Endothelial cell of umbilical vein (primary cell): ENCODE measurements at places on chromosomes 7 and 10. TPM values are rescaled to one million over a fixed set of nuclear protein-coding genes. Genes with fewer than 3 reads are reported as not detected.

ABCC2 gene
- total RNA-seq, result 1.7 and 3.3 TPM in 2 replicates

ACSL5 gene
- 0.76 and 2.1 TPM in 2 replicates for total RNA-seq

- H3K4me1 ChIP-seq, result peaks cover 68% of the 10 kb centered on the region
- H3K27me3 ChIP-seq, result no peaks in the 10 kb centered on the region
- peak; percentile 65 for DNase-seq
- no peak overlapping the region for H3K4me3 ChIP-seq
- peak overlapping the region; percentile 81 for H3K27ac ChIP-seq
These were observed 87.8 kb downstream of the DNMBP start for GRCh38 chr10:99921948-99922347.

- H3K4me3 ChIP-seq, result no peak overlapping the region
- no peak for DNase-seq
- no peaks in the 10 kb centered on the region for H3K36me3 ChIP-seq
- H3K27ac ChIP-seq, result no peak overlapping the region
These were observed 2.0 kb downstream of the EN2 start for GRCh38 chr7:155459700-155460461.

DNA sequence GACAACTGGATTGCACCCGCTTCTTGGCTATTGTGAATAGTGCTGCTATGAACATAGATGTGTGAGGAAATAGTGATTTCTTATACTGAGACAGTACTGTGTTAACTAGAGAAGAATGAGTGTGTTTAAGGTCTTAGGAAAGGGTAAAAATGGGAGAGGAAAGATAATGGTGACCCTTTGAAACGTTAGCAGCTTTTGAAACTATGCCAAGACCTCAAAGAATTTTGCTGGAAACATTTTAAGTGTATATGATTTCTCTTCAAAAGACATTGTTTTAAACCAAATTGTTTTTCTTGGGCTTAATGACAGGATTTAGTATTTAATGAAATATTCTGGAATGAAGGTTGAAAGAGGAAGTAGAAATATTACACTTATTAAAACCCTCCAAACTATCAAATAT is 100.8 kb upstream of the ARHGAP21 start:
- no peak for DNase-seq
- no peaks in the 10 kb centered on the region for H3K27me3 ChIP-seq
- peaks cover 8% of the 10 kb centered on the region for H3K4me1 ChIP-seq
- no peak overlapping the region for H3K27ac ChIP-seq

GRCh38 chr10:102597131-102597991 is 46.9 kb upstream of the TRIM8 start:
- H3K4me3 ChIP-seq, result no peak overlapping the region
- DNase-seq, result peak; percentile 53
- no peaks in the 10 kb centered on the region for H3K36me3 ChIP-seq
- no peaks in the 10 kb centered on the region for H3K27me3 ChIP-seq
- H3K4me1 ChIP-seq, result peaks cover 64% of the 10 kb centered on the region
- peak overlapping the region; percentile 92 for H3K27ac ChIP-seq

NODAL gene
- total RNA-seq, result not detected in 2 replicates

TRPV5 gene
- not detected in 2 replicates for total RNA-seq

SPAM1 gene
- total RNA-seq, result not detected in 2 replicates

- H3K4me3 ChIP-seq, result no peak overlapping the region
- no peak for DNase-seq
- H3K4me1 ChIP-seq, result peaks cover 2% of the 10 kb centered on the region
These were observed 5.5 kb downstream of the VIPR2 start for GRCh38 chr7:159139202-159139601.

GRCh38 chr10:22243321-22243720 is 25.5 kb upstream of the EBLN1 start:
- no peak overlapping the region for H3K27ac ChIP-seq
- no peaks in the 10 kb centered on the region for H3K36me3 ChIP-seq
- H3K4me3 ChIP-seq, result no peak overlapping the region
- no peaks in the 10 kb centered on the region for H3K27me3 ChIP-seq

DNA sequence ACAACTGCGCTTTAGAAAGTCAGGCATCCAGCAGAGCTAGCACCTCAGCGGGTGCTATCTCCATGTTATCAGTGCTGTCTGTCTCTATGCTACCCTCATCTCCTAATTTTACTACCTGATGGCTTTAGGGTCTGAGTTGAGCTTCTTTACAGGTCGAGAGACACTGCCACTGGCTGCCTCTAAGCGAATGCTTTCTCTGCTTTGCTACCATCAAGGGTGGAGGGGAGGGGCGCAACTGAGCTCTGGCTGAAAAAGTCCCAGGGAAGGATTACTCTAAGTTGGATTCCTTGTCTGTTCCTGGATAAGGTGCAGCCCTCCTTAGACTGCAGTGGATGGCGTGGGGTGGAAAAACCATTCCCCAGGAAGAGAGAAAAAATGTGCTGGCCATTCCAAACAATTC is 105.7 kb downstream of the CDK14 start:
- H3K36me3 ChIP-seq, result no peaks in the 10 kb centered on the region
- H3K4me3 ChIP-seq, result no peak overlapping the region
- H3K4me1 ChIP-seq, result no peaks in the 10 kb centered on the region
- H3K27ac ChIP-seq, result no peak overlapping the region

SFMBT2 gene
- total RNA-seq, result 0.44 and 0.64 TPM in 2 replicates

- H3K27me3 ChIP-seq, result no peaks in the 10 kb centered on the region
- H3K4me1 ChIP-seq, result peaks cover 24% of the 10 kb centered on the region
- DNase-seq, result peak; percentile 49
- H3K27ac ChIP-seq, result no peak overlapping the region
- no peak overlapping the region for H3K4me3 ChIP-seq
These were observed 10.1 kb downstream of the THNSL1 start for GRCh38 chr10:25026463-25026862.

DNA sequence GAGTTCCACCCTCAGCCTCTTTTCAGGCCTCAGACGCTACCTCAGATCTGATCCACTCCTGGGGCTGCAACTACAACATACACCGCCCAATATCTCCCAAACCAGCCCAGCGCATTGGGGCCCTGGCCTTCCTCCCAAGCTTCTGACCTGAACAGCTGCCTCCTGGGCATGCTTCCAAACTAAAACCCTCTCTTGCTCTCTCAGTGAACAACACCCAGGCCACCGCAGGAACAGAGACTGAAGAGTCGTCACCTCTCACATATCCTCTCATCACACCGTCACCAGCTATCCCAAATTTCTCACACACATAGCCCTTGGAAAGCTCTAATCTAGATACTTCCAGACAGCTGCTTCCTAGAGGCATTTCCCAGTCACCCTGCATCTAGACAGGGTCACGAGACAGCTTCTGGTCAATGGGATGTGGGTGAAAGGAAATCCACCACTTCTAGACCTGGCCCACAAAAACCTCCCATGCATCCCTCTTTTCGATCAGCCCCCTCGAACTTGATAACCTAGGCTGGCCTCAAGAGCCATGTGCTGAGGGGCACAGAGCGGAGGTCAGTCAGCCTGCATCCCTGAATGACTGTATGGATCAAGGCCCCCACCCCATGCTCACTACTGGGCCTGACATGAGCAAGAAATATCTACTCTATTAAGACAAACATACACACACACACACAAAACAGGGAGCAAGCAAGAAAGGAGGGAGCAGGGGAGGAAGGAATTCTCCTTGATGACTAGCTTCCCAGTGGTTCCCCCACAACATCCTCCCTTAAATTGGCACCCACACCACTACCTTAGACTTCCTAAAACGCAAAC is 1.8 kb downstream of the PARP12 start:
- H3K27ac ChIP-seq, result peak overlapping the region; percentile 84
- H3K27me3 ChIP-seq, result no peaks in the 10 kb centered on the region
- H3K4me1 ChIP-seq, result peaks cover 36% of the 10 kb centered on the region
- no peak overlapping the region for H3K4me3 ChIP-seq
- DNase-seq, result peak; percentile 88

- peak; percentile 77 for DNase-seq
- peaks cover 32% of the 10 kb centered on the region for H3K4me1 ChIP-seq
- peak overlapping the region; percentile 38 for H3K27ac ChIP-seq
- H3K4me3 ChIP-seq, result no peak overlapping the region
These were observed 72.8 kb downstream of the CCNY start for GRCh38 chr10:35409094-35409582.

CCDC7 gene
- 6.6 and 8.2 TPM in 2 replicates for total RNA-seq

DNA sequence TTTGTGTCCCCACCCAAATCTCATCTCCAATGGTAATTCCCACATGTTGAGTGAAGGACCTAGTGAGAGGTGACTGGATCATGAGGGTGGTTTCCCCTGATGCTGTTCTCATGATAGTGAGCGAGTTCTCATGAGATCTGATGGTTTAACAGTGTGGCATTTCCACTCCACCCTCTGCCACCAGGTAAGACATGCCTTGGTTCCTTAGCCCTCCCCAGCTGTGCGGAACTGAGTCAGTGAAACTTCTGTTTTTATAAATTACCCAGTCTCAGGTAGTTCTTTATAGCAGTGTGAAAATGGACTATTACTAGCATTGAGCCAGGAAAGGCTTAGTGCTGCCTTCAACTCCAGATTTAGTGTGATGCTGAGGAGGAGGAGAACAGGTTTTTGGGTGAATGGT is 222.2 kb downstream of the ADRA2A start:
- H3K27me3 ChIP-seq, result no peaks in the 10 kb centered on the region
- H3K4me1 ChIP-seq, result no peaks in the 10 kb centered on the region
- no peak for DNase-seq
- no peaks in the 10 kb centered on the region for H3K36me3 ChIP-seq
- no peak overlapping the region for H3K27ac ChIP-seq

OGDHL gene
- 0.58 and 1.0 TPM in 2 replicates for total RNA-seq

- H3K4me3 ChIP-seq, result no peak overlapping the region
- H3K36me3 ChIP-seq, result peaks cover 4% of the 10 kb centered on the region
- H3K27ac ChIP-seq, result no peak overlapping the region
- no peak for DNase-seq
These were observed 35.3 kb downstream of the AMZ1 start for GRCh38 chr7:2723138-2723850.

DNA sequence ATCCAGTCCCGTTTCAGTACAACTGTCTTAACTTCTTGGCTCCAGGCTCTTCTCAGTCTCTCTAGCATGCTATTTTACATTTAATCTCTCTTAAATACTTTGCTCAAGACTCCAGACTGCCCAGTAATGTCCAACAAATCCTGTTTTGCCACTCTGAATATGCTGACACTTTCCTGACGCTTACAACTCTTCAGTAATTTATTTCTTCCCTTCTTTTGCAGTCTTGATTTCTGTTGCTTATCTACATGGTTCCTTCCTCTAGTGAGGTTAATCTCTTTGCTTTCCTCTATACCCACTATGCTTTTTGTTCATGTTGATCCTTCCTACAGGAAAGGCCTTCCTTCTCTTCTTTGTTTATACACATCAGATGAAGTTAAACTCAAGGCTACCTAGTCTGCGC is 23.7 kb downstream of the UMAD1 start:
- no peaks in the 10 kb centered on the region for H3K27me3 ChIP-seq
- H3K27ac ChIP-seq, result no peak overlapping the region
- no peaks in the 10 kb centered on the region for H3K36me3 ChIP-seq
- no peak overlapping the region for H3K4me3 ChIP-seq

DNA sequence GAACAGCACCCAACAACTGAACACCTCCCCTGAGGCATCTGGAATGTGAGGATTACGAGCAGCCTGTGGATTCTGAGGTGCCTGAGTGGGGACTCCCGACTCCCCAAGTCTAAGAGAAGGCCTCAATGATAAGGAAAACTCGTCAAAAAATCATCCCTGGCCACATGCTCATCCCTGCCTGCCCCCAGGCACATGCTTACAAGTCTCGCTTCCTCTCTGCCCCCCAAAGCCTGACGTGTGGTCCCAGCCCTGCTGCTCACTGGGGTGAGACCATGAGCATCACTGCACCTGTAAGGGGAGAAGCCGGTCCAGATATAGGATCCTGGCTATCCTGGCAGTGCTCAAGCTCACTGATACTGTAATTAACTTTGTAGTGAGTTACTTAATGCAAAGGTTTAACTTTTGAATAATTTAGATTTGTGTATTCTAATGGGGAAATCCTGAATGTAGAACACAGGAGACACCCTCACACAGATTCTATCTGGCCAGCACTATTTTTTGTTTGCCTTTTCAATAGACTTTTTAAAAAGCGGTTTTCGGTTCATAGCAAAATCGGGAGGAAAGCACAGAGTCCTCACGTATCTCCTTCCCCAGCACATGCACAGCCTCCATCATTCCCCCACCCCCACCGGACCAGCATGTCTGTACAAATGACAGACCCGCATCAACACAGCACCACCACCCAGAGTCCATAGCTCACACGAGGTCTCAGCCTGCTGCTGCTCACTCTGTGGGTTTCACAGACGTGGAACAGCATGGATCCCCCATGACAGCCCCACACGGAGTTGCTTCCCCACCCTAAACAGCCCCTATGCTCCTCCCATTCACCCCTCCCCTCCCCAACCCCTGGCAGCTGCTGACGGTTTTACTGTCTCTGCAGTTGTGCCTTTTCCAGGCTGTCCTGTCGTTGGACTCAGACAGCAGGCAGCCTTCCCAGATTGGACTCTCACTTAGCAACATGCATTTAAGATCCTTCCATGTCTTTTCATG is 167.9 kb downstream of the DIP2C start:
- no peaks in the 10 kb centered on the region for H3K4me1 ChIP-seq
- no peak overlapping the region for H3K27ac ChIP-seq
- H3K4me3 ChIP-seq, result no peak overlapping the region
- no peak for DNase-seq
- H3K36me3 ChIP-seq, result no peaks in the 10 kb centered on the region

GRCh38 chr10:110733218-110733952 is 89.2 kb downstream of the RBM20 start:
- DNase-seq, result no peak
- H3K4me1 ChIP-seq, result no peaks in the 10 kb centered on the region
- no peaks in the 10 kb centered on the region for H3K36me3 ChIP-seq
- H3K27ac ChIP-seq, result no peak overlapping the region
- peaks cover 5% of the 10 kb centered on the region for H3K27me3 ChIP-seq
- no peak overlapping the region for H3K4me3 ChIP-seq

CRPPA gene
- 2.9 and 3.5 TPM in 2 replicates for total RNA-seq

DNA sequence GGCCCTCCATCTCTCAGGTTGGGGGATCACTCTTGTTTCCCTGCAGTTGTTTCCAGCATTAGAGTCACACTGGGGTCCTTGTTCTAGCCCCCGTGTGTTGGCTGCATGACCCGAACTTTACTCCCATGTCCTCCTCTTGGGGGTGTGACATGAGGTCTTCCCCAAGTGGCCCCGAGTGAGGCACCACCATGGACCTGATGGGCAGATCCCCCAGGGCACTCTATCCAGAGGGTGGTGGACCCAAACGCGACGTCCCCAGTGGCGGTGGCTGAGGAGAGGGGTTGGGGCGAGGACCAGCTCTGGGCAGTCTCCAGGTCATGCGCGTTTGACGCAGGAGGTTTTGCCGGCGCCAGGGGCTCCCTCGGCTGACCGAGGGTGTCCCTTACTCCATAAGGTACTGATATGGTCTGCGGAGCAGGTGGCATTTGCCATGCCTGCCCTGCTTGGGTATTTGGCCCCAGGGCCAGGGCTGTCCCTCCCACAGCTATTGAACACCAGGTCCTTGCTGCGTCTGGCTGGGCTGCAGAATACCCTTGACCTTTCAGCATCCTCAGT is 131.9 kb downstream of the LHPP start:
- no peaks in the 10 kb centered on the region for H3K36me3 ChIP-seq
- H3K27me3 ChIP-seq, result no peaks in the 10 kb centered on the region
- peaks cover 2% of the 10 kb centered on the region for H3K4me1 ChIP-seq
- no peak overlapping the region for H3K4me3 ChIP-seq

LYZL2 gene
- total RNA-seq, result not detected in 2 replicates
